ENCODE measurements at places on chromosomes 4 and X. TPM values are rescaled to one million over a fixed set of nuclear protein-coding genes. Genes with fewer than 3 reads are reported as not detected.

LEF1 gene
- total RNA-seq, result 133 TPM

DNA sequence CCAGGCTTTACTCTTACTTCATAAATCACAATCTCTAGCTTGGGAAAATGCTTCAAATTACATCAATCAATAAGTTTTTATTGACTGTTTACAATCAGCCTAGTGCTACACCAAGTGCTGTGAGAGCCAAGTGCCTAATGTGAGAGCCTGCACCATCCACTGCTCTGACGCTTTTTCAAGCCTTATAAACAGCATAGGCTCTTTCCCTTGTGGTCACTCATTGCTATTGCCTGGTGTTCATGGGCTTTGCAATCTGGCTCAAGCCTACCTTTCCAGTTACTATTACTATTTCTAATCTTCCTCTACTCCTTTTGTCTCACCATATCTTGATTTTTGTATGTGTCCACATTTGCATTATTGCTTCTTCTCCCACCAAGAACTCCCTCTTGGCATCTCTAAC, 77.0 kb downstream of the REELD1 start:
- peaks cover 6% of the 10 kb centered on the region for H3K36me3 ChIP-seq
- H3K27me3 ChIP-seq, result no peaks in the 10 kb centered on the region
- no peak for DNase-seq
- no peak overlapping the region for H3K4me3 ChIP-seq
- H3K27ac ChIP-seq, result no peak overlapping the region
- no peaks in the 10 kb centered on the region for H3K4me1 ChIP-seq

DNA sequence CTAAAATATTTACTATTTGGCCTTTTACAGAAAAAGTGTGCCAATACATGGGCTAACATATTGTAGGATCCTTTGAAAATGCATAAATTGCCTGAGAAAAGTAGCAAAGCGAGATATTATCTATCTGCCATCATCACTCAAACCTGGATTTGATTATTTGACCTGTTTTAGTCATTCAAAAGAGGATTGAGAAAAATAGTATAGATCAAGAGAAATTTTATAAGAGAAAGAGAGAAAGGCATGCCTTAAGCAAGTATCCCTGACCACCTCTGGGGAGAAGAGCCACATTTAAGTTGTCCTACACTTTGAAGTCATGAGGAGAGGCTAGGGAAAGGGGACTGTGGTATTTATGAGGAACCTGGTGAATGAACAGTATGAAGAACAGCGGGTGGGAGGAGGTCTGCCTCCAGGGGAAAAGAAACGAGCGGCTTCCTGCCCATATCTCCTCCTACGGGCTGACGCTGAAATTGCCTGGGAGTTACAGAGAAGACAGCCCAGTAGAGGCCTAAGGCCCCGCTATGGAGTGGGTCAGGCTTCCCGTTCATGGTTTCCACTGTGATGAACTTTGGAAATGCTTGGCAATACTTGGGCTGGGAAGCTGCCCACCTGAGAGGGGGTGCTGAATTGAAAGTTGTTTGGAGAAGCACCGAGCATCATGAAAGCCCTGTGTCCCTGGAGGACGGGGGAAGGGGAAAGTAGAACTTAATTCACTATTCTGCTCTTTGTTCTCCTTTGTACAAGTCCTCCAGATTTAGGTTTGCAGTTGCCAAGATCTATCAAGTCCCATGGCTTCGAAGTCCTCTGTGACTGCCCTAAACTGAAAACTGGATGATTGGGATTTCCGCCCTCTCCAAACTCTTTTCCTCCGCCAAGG, 106.9 kb upstream of the ACSL4 start:
- no peaks in the 10 kb centered on the region for H3K36me3 ChIP-seq
- peaks cover 5% of the 10 kb centered on the region for H3K4me1 ChIP-seq
- no peak overlapping the region for H3K4me3 ChIP-seq
- no peaks in the 10 kb centered on the region for H3K27me3 ChIP-seq
- H3K27ac ChIP-seq, result no peak overlapping the region

DNA sequence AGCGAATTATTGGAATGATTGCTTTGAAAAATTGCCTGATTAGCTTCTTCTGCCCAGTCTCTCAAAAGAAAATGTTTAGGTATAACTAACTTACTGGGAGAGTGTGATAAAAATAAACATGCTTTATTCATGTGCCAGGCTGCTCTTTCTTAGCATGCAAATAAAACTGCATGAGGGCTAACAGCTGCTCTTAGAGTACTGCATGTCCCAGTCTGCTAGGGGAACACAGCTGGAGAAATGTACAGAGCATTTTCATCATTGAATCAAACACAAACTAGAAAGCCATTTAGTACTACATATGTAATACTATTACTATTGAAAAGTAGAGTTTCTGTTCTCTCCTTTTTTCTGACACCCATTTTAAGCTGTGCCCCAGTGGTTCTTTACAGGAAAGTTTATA, 726.0 kb downstream of the GRID2 start:
- no peaks in the 10 kb centered on the region for H3K36me3 ChIP-seq
- H3K27ac ChIP-seq, result no peak overlapping the region
- H3K27me3 ChIP-seq, result no peaks in the 10 kb centered on the region
- no peak overlapping the region for H3K4me3 ChIP-seq

DNA sequence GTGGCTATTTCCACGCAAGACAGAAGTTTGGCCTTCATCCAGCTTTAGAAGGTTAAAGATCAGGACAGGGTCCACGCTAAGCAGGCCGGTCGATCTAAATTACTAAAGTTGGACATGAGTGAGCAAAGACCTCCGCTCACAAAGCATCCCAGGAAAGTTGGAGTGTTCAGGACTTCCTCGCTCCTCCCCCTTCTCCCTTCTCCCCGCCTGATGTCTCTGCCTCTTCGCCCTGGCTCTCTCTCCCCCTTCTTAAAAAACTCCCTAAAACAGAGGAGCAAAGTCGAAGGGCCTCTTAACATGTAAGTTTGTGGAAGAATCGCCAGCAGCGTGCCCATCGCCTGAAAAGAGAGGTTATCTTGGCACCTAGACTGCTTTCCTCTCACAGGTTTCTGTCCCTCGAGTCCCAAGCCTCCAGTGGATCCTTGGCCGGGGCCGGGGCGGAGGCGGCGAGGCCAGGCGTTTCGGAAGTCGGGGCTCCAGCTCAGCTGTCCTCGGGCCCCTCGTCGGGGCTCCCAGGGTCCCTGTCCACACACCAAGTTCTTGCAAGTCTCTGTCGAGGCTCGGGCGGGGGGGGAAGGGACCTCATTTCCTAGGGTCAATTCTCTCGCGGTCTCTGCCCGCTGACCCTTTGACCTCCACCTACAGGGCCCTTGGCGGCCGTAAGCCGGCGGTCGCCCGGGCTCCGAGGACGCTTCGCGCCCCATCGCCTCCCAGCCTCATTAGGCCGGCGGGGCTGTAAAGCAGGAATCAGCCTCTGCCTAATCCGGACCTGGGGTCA, 7.6 kb downstream of the ZIC3 start:
- no peak overlapping the region for H3K4me3 ChIP-seq
- H3K4me1 ChIP-seq, result no peaks in the 10 kb centered on the region
- H3K27me3 ChIP-seq, result peaks cover 40% of the 10 kb centered on the region
- DNase-seq, result no peak

DNA sequence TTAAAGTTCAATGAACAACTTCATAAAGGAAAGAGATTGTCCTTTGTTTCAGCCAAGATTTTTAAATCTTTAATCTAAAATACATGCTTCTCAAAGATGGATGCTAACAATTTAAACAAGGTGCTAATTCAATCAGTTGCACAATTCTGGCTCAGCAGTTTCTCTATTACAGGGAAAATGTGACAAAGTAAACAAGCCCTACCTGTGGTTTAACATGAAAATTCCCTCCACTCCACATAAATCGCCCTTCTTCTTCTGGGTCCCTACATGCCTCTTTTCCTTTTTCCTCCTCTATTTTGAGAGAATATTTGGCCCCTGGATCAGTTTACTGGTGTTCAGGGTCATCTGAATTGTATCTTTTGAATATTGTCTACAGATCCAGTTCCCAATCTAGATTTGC, 80.6 kb downstream of the FRYL start:
- H3K27me3 ChIP-seq, result no peaks in the 10 kb centered on the region
- no peak for DNase-seq
- H3K4me1 ChIP-seq, result peaks cover 33% of the 10 kb centered on the region
- peaks cover 5% of the 10 kb centered on the region for H3K36me3 ChIP-seq

- no peak overlapping the region for H3K4me3 ChIP-seq
- H3K36me3 ChIP-seq, result no peaks in the 10 kb centered on the region
- peaks cover 7% of the 10 kb centered on the region for H3K27me3 ChIP-seq
- no peaks in the 10 kb centered on the region for H3K4me1 ChIP-seq
Observed at GRCh38 chr4:86450861-86451260, 91.0 kb upstream of the MAPK10 start.

- DNase-seq, result no peak
- H3K4me3 ChIP-seq, result peak within 1 kb of the TSS; percentile 59
- no peaks in the 10 kb centered on the region for H3K36me3 ChIP-seq
- H3K4me1 ChIP-seq, result no peaks in the 10 kb centered on the region
- no peak within 1 kb of the TSS for H3K27ac ChIP-seq
Observed at GRCh38 chrX:133415276-133416105, at the start of gene GPC4. TSS of gene GPC4 (minus strand) at chrX:133415489. CDS start at chrX:133414965, 524 bp downstream.

GRCh38 chrX:110992611-110993010, 103.4 kb upstream of the PAK3 start:
- H3K4me3 ChIP-seq, result no peak overlapping the region
- no peak overlapping the region for H3K27ac ChIP-seq
- peaks cover 7% of the 10 kb centered on the region for H3K27me3 ChIP-seq
- H3K4me1 ChIP-seq, result no peaks in the 10 kb centered on the region
- H3K36me3 ChIP-seq, result no peaks in the 10 kb centered on the region
- DNase-seq, result no peak

DNA sequence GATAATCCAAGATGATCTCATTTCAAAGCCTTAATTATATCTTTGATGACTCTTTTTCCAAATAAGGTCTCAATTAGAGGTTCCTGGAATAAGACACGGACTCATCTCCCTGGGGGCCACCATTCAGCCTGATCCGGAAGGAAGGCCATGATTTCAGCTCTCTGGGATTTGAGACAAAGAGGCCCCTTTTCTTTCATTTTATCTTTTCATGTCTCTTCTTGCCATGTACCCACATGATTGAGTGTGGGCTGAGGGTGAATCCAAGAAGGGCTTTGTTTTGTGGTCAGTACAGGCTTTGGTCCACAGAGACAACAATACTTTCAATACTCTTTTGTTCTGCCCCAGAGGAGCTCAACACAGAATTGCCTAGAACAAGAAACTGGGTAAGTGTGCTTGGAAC, 261.2 kb downstream of the TRIML1 start:
- no peaks in the 10 kb centered on the region for H3K4me1 ChIP-seq
- no peaks in the 10 kb centered on the region for H3K27me3 ChIP-seq
- no peak overlapping the region for H3K4me3 ChIP-seq
